CD4-positive, alpha-beta T cell treated with Interleukin-2 at 100 ng/mL for 4 hours (primary cell): ENCODE measurements at places on chromosomes 11 and 22.

- DNase-seq, result no peak
Measured at GRCh38 chr22:26267856-26268255, 98.6 kb downstream of the SEZ6L start.

- DNase-seq, result no peak
Measured at GRCh38 chr22:37632174-37633088, 7.0 kb upstream of the SH3BP1 start.

GRCh38 chr11:75691804-75692203, 23.0 kb upstream of the MAP6 start:
- no peak for DNase-seq

DNA sequence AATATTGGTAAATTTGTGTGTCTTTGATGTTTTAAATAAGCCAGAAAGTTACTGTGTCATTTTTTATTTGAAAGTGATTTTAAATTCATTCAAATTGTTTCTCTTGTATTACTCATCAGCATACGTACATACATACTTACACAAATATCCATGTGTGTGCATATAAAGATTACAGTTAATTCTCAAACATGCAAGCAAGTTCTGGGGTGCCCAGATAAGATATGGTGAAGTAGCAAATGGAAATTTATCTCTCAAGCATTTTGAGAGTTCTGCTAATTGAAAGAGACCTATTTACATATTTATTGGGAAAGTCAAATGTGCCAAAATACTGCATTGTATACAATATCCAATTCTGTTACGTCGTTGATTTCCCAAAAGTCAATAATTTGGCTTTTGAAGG, 1024.0 kb upstream of the CNTN5 start:
- no peak for DNase-seq

DNA sequence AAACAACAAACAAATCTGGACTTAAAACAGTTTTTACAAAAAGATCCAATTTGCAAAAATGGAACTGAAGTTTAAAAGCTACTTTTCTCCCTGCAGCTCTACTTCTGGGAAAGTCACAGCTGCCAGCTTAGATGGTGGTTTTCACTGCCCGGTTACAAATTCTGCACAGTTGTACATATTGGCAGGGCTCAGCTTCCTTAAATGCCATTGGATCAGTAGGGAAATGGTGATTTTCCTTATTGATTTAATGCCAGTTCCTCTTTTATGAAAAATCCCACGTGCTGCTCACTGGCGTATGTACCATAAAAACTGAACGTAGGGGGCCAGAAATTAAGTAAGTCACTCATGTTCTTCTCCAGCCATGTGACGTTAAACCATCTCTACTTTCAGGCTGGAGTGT, 22.8 kb downstream of the GRAP2 start:
- no peak for DNase-seq
